Inflammatory macrophage treated with lipopolysaccharide for 1 hour (primary cell): ENCODE measurements at places on chromosomes 7 and 10.

GRCh38 chr7:3432911-3433310 is 131.9 kb downstream of the SDK1 start:
- DNase-seq: no peak

GRCh38 chr7:151851145-151851751 is 25.7 kb downstream of the PRKAG2 start:
- peak; percentile 97 for DNase-seq

DNA sequence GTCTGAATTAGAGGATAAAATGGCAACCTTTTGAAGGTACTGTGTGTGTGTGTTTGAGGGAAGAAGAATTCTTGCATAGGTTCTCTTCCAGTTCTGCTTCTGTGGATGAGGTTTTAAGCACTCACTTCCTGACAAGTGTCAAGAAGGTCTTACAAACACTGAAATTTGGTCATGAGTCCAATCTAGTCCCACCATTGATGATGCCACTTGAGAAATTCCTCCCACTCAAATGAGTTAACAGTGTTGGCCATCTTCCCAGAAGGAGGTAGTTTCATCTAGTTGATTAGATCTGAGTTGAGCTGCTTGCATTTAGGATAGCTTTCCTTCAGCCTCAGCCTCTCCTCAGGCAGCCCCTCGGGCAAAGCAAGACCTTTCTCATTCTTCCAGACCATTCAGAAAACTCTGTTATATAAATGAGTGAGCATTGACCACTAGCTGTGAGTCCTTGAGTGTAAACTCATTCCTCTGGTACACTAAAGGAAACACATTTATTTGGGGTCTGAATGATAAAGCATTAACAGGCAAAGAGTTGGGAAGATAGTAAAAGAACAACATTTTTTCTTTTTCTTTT is 189.5 kb downstream of the TRIL start:
- DNase-seq: peak; percentile 92

GRCh38 chr7:120180221-120180620 is 92.8 kb upstream of the KCND2 start:
- no peak for DNase-seq

- DNase-seq: peak; percentile 4
Measured at GRCh38 chr10:42640610-42641229, 2.4 kb upstream of the ZNF33B start.

DNA sequence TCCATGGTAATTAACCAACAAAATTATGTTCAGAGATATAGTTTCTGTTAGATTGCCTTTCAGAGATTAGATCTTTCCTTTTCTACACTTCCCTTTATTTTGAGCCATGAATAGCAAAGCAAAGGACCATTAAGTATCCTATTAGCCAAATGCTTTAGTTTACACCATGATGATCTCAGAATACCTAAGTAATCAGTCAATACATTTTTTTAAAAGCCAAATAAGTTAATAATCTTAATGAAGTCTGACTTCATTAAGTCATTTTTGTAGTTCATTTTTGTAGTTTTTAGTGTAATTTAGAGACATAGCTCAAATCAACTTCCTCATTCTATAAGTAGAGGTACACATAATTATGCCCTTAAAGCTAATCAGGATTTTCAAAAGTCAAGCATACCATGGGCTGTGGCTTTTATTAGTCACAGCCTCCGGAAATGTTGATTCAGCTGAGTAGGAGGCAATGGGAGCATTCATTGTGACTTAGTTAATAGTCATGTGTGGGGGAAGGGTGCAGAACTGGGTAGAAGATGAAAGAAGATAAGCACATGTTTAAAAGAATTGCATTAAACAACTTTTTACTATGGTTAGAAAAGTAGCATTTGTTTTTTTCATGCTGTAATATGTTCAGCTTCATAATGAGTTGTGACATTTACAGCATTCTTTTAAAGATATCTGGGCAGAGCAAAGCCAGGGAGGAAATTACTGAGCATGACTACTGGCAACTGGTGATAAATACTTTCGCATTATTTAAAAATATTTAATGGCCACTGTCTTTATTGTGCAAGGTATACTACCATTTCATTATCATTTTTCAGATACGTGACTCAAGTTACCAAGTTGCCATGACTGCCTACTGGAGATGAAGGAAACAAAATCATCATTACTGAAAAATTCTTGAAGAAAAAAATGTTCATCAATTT is 57.3 kb upstream of the CCDC71L start:
- peak; percentile 92 for DNase-seq

- no peak for DNase-seq
Measured at GRCh38 chr7:47282790-47283496, 299.0 kb downstream of the TNS3 start.

- no peak for DNase-seq
Measured at GRCh38 chr7:50226669-50227068, 77.8 kb upstream of the IKZF1 start.

GRCh38 chr7:93117852-93118530 is at the start of gene SAMD9:
TSS of gene SAMD9 (minus strand) at chr7:93117979. CDS start at chr7:93106097, 11,882 bp downstream.
- DNase-seq: peak; percentile 91

- DNase-seq: no peak
Measured at GRCh38 chr10:130388746-130389145, 252.6 kb downstream of the GLRX3 start.

DNA sequence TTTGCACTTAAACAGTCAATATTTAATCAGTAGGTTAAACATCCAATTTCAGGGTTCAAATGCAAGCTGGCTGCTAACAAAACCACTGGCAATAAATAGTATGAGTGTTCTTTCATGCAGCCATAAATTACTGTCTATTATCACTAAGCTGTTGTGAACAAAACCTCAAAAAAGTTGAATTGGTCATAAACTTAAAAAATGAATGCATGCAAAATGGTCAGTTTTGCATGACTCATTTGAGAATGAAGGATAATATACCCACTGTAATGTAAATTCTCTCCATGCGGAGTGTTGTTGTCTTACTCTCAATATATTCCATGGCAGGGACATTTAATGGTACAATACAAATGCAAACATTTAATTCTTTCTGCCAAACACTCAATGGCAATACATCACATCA is 226.4 kb downstream of the MAGI2 start:
- no peak for DNase-seq

- DNase-seq: no peak
Measured at GRCh38 chr7:44188480-44189225, 586 bp downstream of the GCK start.

DNA sequence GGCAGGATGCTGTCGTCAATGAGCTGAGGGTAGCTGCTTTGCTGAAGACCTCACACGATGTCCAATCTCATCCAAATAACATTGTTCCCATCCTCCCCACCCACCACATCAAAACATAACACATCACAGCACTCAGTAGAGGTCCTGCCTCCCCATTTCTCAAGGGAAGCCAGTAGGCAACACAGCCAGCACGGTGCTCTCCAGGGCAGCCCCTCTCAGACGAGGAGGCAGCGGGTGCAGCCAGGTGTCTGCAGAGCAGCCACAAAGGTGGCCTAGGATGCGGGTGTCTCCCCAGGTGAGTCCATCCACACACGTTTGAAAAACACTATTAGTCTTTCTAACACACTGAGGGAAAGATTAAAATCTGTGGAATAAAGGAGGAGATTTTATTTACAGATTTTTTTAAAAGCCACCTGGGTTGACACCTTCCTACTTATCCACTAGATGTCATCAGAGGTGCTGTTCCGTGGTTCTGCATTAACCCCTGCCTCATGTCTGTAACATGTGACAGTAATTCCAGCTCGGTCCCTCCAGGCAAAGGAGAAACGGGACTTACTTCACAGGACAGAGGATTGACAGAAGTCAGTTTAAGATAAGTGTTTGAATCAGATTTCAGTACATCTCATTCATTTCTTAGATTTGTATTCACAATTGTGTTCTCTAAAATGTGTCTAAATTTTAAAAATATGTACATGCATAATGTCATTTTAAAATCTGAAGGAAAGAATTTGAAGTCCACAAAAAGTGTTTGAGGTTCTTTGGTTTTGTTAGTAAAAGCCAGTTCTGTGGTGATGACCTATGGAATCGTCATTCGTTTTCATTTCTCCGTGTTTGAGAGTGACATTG is 68.0 kb downstream of the LANCL2 start:
- peak; percentile 11 for DNase-seq

GRCh38 chr7:157386979-157387800 is 50.4 kb downstream of the DNAJB6 start:
- DNase-seq: peak; percentile 91

- DNase-seq: no peak
Measured at GRCh38 chr10:79038841-79039201, 29.9 kb upstream of the ZMIZ1 start.

- DNase-seq: no peak
Measured at GRCh38 chr7:936386-937054, 18.0 kb downstream of the ADAP1 start.

GRCh38 chr10:98098247-98098646 is 36.2 kb upstream of the R3HCC1L start:
- DNase-seq: no peak

DNA sequence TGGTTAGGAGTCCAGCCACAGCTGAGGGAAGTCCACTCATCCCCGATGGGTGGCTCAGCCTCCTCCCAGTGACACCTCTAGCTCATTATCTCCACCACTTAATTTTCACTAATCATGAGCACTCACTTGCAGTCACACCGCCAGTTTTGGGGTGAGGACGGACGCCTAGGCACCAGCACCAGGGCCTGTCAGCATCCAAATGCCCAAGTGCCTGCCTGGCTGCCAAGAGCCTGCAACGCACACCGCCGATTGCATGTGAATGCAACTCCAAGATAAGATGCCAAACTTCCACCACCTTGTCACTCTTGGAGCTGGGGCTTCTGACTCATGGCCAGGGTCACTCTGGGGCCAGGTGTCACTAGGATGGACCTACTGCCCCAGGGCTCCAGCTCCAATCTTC is 24.4 kb upstream of the SMARCD3 start:
- DNase-seq: no peak

DNA sequence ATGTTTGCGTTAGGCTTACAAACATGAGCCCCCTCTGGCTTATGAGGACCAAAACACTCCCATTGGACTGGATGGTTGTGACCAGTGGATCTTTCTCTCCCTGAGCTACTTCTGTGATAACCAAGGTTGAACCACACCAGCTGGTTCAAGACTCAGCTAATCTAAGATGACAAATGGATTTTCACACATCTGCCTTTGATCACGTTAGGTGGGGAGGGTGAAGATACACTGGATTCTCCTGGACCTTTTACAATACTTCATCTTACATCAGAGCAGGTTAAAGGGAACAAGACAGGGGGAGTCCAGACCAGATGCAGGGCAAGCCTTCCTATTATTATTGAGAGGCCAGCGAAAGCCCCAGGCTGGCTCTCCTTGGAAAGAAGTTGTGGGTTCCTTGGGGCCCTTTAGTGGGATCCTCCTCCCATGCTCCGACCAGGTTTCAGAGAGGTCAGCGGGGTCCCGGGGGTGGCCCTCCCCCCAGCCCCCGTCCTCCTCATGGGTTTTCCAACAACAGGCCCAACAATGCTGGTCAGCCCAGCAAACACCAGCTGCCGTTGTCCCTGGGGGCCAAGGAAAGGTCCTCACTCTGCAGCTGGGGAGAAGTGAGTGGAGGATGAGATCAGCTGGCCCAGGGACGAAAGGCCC is 2.8 kb downstream of the GFRA1 start:
- DNase-seq: no peak

GRCh38 chr10:13412894-13413293 is 64.8 kb upstream of the SEPHS1 start:
- DNase-seq: no peak

- DNase-seq: no peak
Measured at GRCh38 chr10:94122211-94122610, 128.5 kb downstream of the PLCE1 start.

DNA sequence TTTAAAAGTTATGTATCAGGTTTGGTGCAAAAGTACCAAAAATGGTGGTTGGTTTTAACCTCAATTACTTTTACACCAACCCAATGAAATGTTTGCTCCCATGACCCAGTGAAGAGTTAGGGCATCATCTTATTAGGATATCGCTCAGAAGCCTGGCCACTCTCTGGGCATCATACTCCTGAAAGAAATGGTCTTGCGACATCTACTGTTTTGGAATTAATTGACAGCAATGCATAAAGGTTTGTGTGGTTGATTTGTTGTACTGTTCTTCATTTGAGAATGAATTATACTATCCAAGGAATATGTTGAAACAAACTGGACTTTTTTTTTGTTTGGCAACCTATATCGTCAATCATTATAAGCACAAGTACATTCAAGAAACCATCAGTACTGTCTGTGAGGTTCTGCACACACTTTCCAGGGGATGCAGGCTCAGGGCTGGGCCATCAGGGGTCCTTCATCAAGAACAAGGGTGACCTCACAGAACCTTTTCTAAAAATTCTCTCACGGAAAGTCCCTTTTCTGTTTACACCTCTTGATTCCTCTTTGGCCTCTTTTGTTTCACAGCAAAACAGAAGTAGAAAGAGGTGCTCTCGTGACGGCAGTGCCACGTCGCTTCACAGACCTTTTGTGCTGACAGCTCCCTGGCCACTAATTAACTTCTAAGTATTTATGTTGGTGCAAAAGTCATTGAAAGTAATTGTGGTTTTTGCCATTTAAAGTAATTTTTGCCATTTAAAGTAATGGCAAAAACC is 117.2 kb upstream of the KLF6 start:
- DNase-seq: peak; percentile 33

GRCh38 chr7:41918597-41918996 is 215.7 kb upstream of the INHBA start:
- DNase-seq: peak; percentile 68

DNA sequence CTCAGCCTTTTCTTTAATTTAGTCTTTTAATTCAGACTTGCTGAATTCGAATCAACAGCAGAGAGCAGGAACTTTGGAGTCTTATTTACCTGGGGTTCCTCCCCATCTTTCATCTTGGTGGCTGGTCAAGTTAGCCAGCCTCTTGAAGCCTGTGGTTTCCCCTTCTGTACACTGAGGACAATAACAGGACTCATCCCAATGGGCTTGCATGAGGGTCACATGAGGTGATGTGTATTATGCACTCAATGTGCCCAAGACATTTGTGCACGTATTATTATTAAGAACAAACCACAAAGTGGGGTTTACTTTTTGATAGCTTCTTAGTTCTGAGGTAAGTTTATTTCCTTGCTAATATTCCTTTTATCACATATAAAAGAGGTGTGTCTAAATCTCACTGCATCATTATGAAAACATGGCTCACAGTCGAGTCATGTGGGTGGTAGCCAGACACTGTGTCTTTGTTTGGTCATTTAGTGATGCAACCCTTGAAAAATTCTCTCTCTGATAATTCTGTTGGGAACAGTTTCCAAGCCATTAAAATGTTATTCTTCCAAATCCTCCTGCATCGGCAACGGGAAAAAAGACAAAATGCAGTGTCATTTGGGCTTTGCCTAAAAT is 86.5 kb upstream of the GRB10 start:
- no peak for DNase-seq

- DNase-seq: no peak
Measured at GRCh38 chr10:88922041-88922440, 30.5 kb downstream of the ACTA2 start.

- DNase-seq: no peak
Measured at GRCh38 chr7:44145479-44145968, 4.4 kb upstream of the MYL7 start.
